ENCODE measurements at places on chromosomes 2 and 18. TPM values are rescaled to one million over a fixed set of nuclear protein-coding genes. Genes with fewer than 3 reads are reported as not detected.

Gene ADD2
- 7.1 TPM for total RNA-seq

Gene REG3A
- total RNA-seq, result not detected

Gene NYAP2
- total RNA-seq, result not detected

DNA sequence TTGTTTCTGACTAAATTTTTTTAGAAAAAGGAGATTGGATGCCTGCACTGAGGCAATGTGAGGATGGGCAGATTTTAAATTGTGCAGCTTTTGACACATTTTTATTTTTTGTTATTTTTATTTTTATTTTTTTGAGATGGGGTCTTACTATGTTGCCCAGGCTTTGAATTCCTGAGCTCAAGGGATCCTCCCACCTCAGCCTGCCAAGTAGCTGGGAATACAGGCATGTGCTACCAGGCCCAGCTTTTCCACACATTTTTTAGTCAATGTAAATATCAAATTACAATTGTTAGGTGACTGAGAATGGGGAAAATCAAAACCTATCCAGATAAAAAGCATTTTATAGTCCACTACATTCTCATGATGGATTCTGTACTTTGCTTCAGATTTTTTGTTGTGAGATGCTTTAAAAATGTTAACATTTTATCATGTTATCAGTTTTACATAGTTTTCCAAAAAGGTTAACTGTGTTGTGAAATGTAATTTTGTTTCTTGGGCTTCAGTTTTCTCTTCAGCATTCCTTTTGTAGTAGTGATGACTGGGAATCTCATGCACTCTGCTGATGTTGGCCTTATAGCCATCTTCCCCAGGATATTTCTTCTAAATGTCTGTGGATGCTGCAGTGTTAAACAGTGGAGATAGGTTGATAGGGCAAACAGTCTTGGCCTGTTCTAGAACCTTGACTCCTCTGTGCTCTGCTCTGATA lies 41.4 kb downstream of the PKP4 start:
- no peaks in the 10 kb centered on the region for H3K27me3 ChIP-seq
- no peak overlapping the region for H3K27ac ChIP-seq
- no peak for DNase-seq
- H3K36me3 ChIP-seq, result no peaks in the 10 kb centered on the region

- H3K4me1 ChIP-seq, result peaks cover 6% of the 10 kb centered on the region
- H3K27ac ChIP-seq, result no peak overlapping the region
- no peak for DNase-seq
- H3K27me3 ChIP-seq, result peaks cover 44% of the 10 kb centered on the region
- no peaks in the 10 kb centered on the region for H3K36me3 ChIP-seq
- H3K4me3 ChIP-seq, result no peak overlapping the region
Observed at GRCh38 chr2:130963196-130963848, 126.6 kb downstream of the ARHGEF4 start.

GRCh38 chr2:60699617-60700016 lies 56.5 kb upstream of the PAPOLG start:
- H3K36me3 ChIP-seq, result no peaks in the 10 kb centered on the region
- H3K27me3 ChIP-seq, result no peaks in the 10 kb centered on the region
- no peak for DNase-seq
- H3K4me1 ChIP-seq, result no peaks in the 10 kb centered on the region
- no peak overlapping the region for H3K4me3 ChIP-seq

Gene POTEI
- not detected for total RNA-seq

Gene NEB
- 1.4 TPM for total RNA-seq

Gene FAM228B
- total RNA-seq, result 16.4 TPM

Gene SULT1C4
- not detected for total RNA-seq

GRCh38 chr2:37090019-37090477 lies 5.7 kb downstream of the GPATCH11 start:
- H3K27me3 ChIP-seq, result no peaks in the 10 kb centered on the region
- no peak overlapping the region for H3K4me3 ChIP-seq
- H3K4me1 ChIP-seq, result no peaks in the 10 kb centered on the region
- no peak for DNase-seq

GRCh38 chr2:101140237-101140636 lies 10.9 kb downstream of the TBC1D8 start:
- H3K4me1 ChIP-seq, result no peaks in the 10 kb centered on the region
- H3K4me3 ChIP-seq, result no peak overlapping the region
- H3K27me3 ChIP-seq, result peaks cover 23% of the 10 kb centered on the region
- no peak for DNase-seq

DNA sequence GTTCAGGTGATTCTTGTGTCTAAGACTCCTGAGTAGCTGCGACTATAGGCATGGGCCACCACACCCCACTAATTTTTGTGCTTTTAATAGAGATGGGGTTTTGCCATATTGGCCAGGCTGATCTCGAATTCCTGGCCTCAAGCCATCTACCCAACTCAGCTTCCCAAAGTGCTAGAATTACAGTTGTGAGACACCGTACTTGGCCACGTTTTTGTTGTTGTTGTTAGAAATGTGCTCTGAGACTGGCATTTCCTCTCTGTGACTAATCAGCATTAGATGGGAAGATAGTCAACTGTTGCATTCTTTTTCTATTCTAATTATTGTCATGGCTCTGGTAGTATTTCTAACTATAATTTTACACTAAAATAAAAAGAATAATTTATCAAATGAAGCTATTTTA lies 191.7 kb downstream of the CAMKMT start:
- no peaks in the 10 kb centered on the region for H3K4me1 ChIP-seq
- H3K36me3 ChIP-seq, result no peaks in the 10 kb centered on the region
- H3K27ac ChIP-seq, result no peak overlapping the region

- no peaks in the 10 kb centered on the region for H3K27me3 ChIP-seq
- no peak overlapping the region for H3K27ac ChIP-seq
- H3K4me3 ChIP-seq, result no peak overlapping the region
Observed at GRCh38 chr18:50527636-50528307, 32.1 kb upstream of the MAPK4 start.

- no peaks in the 10 kb centered on the region for H3K36me3 ChIP-seq
- H3K27ac ChIP-seq, result no peak overlapping the region
- no peaks in the 10 kb centered on the region for H3K27me3 ChIP-seq
Observed at GRCh38 chr18:10562773-10563160, 36.9 kb downstream of the NAPG start.

- no peak overlapping the region for H3K27ac ChIP-seq
- H3K36me3 ChIP-seq, result no peaks in the 10 kb centered on the region
- H3K27me3 ChIP-seq, result no peaks in the 10 kb centered on the region
- H3K4me1 ChIP-seq, result no peaks in the 10 kb centered on the region
- DNase-seq, result no peak
- H3K4me3 ChIP-seq, result no peak overlapping the region
Observed at GRCh38 chr18:27073404-27073830, 111.7 kb downstream of the CHST9 start.

DNA sequence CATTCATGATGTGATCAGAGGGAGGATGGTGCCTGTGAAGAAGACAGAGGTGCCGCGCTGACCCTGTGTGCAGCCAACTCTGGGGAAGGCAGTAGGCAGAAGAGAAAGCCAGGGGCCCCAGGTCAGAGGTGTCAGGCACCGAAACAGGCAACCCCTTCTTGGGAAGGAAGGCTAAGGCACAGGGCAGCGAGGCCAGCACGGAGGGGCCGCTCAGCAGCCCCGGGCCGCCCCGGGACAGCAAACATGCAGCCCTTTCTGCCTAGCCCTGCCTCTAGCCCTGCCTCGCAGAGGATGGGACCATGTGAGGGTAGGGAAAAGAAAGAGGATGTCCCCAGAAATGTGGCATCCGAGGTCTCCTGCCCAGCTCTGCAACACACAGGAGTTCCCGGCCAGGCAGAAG lies 7.7 kb upstream of the MAL start:
- H3K4me1 ChIP-seq, result peaks cover 12% of the 10 kb centered on the region
- no peaks in the 10 kb centered on the region for H3K36me3 ChIP-seq
- no peaks in the 10 kb centered on the region for H3K27me3 ChIP-seq
- no peak overlapping the region for H3K27ac ChIP-seq

DNA sequence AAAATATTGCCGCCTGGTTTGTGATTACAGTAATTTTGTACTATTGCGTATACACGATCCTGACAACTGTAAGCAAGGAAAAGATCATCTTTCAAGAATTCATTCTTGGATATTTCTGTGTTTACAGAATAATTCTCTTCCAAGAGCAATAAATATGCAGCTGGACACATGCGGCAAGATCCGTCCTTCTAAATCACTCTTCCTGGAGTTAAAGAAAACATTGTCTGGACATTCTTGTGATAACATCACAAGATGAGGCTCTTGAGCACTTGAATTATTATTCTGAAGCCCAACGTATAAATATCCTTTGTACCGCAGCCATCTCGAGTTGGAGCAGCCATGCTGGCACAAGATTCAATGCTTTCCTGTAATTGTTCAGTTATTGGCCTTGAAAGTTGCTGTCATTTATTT lies 9.9 kb downstream of the FHL2 start:
- H3K27ac ChIP-seq, result no peak overlapping the region
- H3K4me1 ChIP-seq, result no peaks in the 10 kb centered on the region
- peaks cover 3% of the 10 kb centered on the region for H3K36me3 ChIP-seq
- no peak for DNase-seq
- no peak overlapping the region for H3K4me3 ChIP-seq
